Neuronal stem cell (in vitro differentiated cells): ENCODE measurements at places on chromosomes 3 and 15.

DNA sequence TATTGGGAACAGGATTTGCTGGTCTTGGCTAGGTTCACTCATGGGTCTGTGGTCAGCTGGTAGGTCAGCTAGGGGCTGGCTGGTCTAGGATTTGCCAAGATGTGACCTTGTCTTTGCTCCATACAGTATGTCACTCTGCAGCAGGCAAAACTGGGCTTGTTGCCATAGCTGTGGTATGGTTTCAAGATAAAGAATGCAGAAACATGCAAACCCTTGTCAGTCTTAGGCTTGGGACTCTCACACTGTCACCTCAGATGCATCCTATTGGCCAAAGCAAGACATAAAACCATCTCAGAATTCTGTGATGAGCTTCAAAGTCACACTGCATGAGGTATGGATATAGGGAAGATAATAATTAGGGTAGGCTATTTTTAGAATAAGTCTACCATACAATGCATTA, 66.6 kb upstream of the TBC1D5 start:
- no peak for DNase-seq

- peak; percentile 57 for DNase-seq
These were observed 525.1 kb upstream of the GOLIM4 start for GRCh38 chr3:168620854-168621253.

GRCh38 chr15:23645371-23646164, 2.1 kb downstream of the MAGEL2 start:
- no peak for DNase-seq

DNA sequence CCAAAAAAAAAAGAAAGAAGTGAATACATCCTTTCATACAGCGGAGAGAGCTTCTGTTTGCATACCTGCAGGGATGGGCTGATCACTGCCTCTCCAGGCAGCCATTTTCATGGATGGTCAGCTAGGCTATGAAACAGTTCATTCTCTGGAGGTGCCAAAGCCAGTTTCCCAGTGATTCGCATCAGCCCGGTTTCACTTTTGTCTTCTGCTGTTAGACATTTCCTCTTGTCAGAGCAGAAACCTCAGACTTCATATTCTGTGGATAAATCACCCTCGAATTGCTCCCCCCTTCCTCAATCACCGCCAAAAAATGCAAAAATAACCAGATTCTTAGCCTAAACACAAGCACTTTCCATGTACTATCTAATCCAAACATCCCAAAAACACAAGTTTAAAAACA, 225.6 kb downstream of the ADAMTS9 start:
- DNase-seq: no peak

- DNase-seq: no peak
These were observed 49.6 kb upstream of the TLE3 start for GRCh38 chr15:70147178-70147760.

DNA sequence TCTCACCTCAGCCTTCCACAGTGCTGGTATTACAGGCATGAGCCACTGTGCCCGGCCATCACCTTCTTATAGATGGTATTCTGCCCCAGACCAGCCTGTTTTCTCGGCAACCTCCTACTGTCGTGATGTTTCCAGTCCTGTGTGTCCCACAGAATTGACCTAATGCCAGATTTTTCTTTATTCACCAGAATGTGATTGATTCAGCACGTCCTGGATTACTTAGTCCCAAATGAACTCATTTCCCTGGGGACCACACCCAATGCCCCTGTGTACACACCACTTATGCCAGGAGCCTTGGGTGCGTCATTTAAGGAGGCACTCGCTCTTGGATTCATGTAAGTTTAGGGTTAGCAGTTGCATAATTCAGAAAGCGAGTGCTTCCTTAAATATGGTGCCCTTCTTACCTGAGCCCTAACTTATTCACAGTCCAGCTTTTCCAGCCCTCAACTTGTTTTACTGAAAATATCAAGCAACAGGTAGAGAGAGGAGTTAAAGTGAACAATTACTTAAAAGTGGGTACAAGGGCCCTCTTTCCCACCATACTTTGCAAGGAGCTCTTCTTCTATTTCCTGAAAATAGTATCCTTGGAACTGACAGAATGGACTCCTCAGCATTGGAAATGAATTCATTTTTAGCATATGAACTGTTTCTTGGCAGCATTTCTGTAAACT, 64.6 kb upstream of the UBE2E1 start:
- no peak for DNase-seq

DNA sequence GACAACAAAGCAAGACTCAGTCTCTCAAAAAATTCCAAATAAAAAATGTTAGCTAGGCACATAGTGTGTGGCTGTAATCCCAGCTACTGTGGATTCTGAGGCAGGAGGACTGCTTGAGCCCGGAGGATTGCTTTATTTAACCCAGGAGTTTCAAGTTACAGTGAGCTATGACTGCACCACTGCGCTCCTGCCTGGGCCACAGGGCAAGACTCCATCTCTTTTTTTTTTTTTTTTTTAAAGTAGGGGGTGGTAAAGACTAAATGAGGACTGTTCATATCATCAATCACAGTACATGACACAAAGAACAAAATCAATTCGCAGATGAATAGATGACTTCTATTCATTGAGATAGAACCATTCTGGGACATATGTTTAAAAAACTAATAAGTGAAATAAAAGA, 48.1 kb downstream of the ACAP2 start:
- no peak for DNase-seq

DNA sequence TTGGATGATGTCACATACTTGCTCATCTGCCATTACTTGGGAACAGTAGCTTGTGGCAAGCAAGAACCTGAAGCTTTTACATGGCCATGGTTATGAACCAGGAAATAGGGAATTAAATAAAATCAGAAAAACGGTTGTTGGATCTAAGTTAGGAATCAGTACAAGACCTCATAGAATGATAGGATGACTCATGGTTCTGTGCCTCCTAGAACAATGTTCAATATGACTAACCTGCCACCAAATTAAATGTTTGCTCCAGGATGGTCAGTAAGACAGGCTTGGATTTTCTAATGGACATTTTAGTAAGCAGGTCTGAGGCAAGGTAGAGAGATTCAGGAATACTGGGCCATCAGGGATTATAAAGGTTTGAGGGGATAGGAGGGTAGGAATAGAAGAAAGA, 218.9 kb downstream of the PLOD2 start:
- DNase-seq: no peak

DNA sequence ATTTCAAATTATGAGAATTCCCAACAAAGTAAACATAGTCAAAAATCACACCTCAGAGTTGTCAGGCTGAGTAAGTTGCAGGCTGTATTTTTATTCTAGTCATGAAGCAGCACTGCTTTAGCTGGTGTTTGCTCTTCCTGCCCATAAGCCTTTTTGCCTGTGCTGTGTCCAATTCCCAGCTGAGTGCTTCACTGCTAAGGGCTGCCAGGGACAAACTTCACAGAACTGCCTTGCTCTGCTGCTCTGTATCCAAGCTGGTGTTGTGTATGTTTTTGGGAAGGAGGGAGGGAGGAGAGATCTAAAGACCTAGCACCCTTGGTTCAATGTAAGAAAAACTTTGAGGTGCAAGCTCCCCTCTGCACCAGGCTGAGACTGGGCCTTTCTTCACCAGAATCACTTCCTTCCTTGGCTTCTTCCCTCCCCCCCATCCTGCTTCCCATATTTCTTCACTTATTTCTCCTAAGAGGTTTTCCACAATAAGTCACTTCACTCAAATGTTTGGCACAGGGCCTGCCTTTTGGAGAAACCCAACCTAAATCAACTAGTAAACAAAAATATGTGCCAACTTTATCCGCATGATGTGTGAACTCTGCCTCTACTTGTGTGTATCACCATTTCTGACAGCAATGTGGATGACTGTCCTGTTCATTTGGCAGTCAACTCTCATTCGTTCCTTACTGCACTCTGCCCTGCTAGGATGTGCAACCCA, 156.1 kb downstream of the TBL1XR1 start:
- no peak for DNase-seq

DNA sequence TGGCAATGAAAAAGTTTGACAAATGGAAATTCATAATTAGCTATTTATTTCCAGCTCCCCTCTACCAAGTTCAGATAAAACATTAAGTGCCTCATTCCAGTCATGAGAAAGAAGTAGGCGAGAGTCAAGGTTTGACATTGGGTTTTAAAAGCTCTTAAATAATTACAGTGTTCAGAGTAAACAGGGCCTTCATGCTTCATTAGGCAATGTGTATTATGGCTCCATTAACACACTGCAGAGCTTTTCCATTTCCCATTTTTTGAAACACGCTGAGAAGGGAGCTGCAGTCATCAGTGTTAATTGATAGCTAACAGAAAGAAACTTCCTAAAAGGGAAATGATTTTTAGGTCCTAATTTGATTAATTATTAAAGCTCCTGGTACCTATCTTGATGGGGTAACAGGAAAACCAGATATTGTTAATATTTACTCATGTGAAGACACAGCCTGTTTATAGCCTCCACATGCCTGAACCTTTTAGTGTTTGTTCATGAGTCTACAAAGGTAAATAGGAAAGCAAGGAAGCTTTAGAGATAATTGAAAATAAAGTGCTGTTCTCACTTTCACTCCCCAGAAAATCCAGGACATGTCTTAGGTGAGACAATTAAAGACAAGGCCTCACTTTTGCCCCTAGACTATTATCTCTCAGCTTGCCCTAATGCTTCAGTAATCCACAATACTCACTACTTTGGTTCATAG, 28.7 kb downstream of the SST start:
- DNase-seq: no peak

GRCh38 chr3:31714495-31715280, 182.0 kb downstream of the STT3B start:
- DNase-seq: no peak

DNA sequence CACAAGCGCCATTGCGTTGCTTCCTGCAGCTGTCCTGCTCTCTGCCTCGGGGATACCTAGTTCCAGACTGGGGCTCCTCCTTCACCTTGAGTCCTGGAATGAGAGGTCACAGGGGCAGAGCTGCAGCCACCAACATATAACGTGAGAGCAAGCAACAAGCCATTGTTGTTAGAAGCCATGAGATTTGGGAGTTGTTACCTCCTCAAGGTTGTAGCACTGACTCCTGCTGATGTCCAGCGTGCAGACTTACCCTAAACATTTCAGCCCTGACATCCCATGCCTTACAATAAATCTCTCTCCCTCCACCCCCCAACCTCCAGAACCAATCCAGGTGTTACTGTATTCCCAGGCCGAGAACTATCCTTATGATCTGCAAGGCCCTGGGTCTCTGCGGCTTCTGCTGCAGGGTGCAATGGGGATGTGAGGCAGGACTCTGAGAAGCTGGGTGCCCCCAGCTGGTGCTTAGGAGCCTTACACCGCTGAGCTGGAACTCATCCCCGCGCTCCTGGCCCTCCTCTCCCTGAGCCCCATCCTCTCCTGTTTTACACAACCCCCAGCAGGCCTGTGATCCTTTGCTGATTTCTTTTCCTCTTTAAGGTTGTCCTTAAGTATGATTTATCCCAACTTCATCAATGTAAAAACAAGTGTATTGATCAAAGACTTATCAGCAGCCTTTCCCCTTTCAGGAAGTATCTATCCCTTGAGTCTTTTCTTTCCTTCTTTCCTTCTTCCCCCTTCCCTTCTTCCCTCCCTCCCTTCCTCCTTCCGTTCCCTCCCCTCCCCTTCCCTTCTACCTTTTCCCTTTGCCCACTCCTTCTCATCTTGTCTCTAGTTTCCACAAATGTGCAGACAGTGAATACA, 84.2 kb upstream of the ABHD2 start:
- DNase-seq: peak; percentile 32

- DNase-seq: no peak
These were observed 9.8 kb upstream of the RHCG start for GRCh38 chr15:89506026-89506686.

DNA sequence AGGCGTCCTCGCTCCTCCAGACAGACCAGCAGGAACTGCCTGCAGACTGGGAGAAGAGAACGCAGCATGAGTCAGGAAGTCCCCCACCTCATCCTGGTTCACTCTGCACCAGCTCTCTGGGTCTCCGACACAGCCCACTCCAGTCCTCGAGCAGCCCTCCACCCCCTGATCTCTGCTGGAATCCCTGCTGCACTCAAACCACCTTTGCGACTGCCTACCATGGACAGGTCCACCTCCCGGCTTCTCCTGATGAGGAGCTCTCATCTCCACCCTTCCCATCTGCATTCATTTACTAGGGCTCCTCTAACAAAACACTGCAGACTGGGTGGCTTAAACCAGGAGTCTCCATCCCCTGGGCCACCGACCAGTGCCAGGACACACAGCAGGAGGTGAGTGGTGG, 202.3 kb upstream of the IGF1R start:
- DNase-seq: no peak

- DNase-seq: no peak
These were observed 394.1 kb downstream of the TUSC7 start for GRCh38 chr3:117103675-117104074.

GRCh38 chr15:95086531-95087252, 855.3 kb downstream of the MCTP2 start:
- DNase-seq: no peak

- no peak for DNase-seq
These were observed 4.5 kb downstream of the RPL22L1 start for GRCh38 chr3:170865209-170866094.

GRCh38 chr3:15553749-15554148, 32.2 kb upstream of the COLQ start:
- DNase-seq: no peak

DNA sequence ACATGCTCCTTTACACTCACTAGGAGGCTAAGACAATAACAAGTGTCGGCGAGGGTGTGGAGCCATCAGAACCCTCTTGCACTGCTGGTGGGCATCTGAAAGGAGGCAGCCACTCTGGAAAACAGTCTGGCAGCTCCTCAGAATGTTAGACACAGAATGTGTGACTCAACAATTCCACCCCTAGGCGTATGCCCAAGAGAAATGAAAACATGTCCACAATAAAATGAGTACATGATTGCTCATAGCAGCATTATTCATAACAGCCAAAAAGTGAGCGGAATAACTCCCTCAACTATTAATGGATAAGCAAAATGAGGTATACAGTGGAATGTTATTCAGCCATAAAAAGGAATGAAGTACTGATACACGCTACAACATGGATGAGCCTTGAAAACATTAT, 57.8 kb downstream of the WNT7A start:
- DNase-seq: no peak

DNA sequence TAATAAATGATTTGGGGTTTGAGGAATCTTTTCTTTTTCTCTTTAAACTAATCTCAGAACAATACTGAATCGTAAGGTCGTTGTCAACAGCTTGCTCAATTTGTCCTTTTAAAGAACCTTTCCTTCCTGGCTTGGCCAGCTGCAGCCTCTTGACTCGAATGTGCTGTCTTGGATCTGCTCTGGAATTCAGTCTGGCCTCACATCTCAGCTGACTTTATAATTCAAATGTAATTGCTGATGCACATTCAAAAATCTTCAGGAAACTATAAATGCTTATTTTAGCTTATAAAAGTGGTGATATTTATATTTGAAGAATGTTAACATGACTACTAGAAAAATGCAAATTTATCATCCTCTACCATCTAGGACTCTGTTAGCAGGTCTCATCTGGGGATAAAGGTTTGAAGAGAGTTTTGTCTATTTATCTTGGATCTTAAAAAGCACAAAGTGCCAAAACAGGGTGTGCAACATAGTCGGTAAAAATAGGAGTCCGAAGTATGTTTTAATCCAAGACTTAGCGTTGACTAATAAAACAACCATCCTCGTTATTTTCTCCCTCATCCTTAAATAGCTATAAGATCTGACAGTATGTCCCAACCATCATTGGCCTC, 1035.2 kb downstream of the MCTP2 start:
- no peak for DNase-seq
